ENCODE measurements at places on chromosomes 13 and 19. TPM values are rescaled to one million over a fixed set of nuclear protein-coding genes. Genes with fewer than 3 reads are reported as not detected.

DNA sequence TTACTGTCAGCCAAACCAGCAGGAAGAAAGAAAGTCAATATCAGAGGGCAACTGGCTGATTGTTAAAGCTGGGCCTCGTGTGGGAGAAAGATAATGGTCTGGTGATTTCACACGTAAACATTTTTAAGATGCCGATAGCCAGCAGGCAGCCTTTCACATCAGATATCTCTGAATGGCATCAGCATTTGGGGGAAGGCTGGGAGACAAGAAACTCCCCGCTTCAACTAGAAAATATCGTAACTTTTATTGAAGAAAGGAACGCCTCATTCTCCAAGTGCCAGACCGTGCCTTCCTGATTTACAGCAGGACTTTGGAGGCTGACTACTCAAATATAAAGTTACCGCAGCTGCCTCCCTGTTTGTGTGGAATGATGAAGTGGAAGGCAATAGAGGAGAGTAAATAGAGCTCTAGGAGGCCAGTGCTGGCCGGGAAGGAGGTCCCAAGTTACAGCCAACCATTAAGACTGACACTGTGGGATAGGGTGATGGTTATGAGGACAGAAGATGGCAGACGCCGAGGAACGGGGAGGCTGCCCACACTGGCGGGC, 284.3 kb upstream of the MAB21L1 start:
- no peak for DNase-seq
- H3K27ac ChIP-seq: no peak overlapping the region
- H3K4me3 ChIP-seq: no peak overlapping the region
- H3K27me3 ChIP-seq: no peaks in the 10 kb centered on the region
- no peaks in the 10 kb centered on the region for H3K36me3 ChIP-seq

- no peaks in the 10 kb centered on the region for H3K27me3 ChIP-seq
- no peaks in the 10 kb centered on the region for H3K36me3 ChIP-seq
- no peak for DNase-seq
- H3K4me1 ChIP-seq: peaks cover 19% of the 10 kb centered on the region
- H3K4me3 ChIP-seq: no peak overlapping the region
Measured at GRCh38 chr19:13981988-13982501, 24.1 kb downstream of the RFX1 start.

The PTH2 gene
- polyA plus RNA-seq: not detected

The LIM2 gene
- not detected for polyA plus RNA-seq

DNA sequence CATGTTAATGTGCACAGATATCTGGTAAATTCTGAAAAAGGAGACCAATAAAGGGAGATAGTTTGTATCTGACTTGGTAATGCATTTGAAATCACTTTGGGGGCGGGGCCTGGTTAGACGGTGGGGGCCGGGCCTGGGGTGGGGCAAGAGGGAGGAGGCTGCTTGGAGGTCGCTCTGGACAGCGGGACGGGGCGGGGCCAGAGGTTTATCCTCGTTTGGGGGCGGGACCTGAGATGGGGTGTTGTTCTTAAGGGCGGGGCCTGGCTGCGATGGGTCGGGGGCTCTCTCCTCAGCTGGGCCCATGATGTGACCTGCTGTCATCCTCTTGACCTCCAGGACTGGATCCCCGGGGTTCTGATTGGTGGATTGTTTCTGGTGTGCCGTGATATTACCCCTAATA, 4.9 kb upstream of the ZNF808 start:
- no peak for DNase-seq
- H3K27me3 ChIP-seq: no peaks in the 10 kb centered on the region
- no peaks in the 10 kb centered on the region for H3K4me1 ChIP-seq
- H3K27ac ChIP-seq: no peak overlapping the region

- H3K27me3 ChIP-seq: no peaks in the 10 kb centered on the region
- H3K36me3 ChIP-seq: no peaks in the 10 kb centered on the region
- no peak for DNase-seq
- H3K4me1 ChIP-seq: no peaks in the 10 kb centered on the region
- no peak overlapping the region for H3K27ac ChIP-seq
- no peak overlapping the region for H3K4me3 ChIP-seq
Measured at GRCh38 chr19:30873003-30873402, 476.2 kb downstream of the TSHZ3 start.

The ZNF700 gene
- polyA plus RNA-seq: 8.4 TPM

The ICAM5 gene
- 0.14 TPM for polyA plus RNA-seq

DNA sequence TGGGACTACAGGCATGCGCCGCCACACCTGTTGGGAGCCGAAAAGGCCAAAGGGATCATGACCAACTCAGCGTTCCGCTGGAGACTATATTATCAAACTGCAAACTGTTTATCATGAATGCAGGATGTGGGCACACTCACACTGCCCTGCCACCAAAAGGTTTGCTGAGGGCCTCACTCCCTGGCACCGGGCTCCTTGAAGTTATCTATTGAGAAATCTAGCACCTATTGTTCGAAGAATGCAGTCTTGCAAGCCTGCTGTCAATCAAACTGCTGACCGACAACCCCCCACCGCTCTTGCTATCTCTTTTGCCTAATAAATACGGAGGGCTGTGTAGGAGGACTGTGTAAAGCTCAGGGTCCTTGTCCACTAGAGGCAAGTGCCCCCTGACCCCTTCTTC, 5.2 kb upstream of the ZNF836 start:
- H3K4me1 ChIP-seq: peaks cover 4% of the 10 kb centered on the region
- no peaks in the 10 kb centered on the region for H3K36me3 ChIP-seq
- no peak overlapping the region for H3K27ac ChIP-seq
- H3K4me3 ChIP-seq: no peak overlapping the region

The OR4F17 gene
- polyA plus RNA-seq: not detected
